Stimulated activated CD4-positive, alpha-beta T cell treated with anti-CD3 and anti-CD28 coated beads, Interleukin-2, amount 100 ng/mL, for 4 hours (primary cell): ENCODE measurements at places on chromosomes 12 and 14.
A peak's percentile ranks its signal among the peaks of the same experiment; 100 is the strongest.

- no peak for DNase-seq
These were observed 103.8 kb upstream of the ETV6 start for GRCh38 chr12:11545484-11546330.

DNA sequence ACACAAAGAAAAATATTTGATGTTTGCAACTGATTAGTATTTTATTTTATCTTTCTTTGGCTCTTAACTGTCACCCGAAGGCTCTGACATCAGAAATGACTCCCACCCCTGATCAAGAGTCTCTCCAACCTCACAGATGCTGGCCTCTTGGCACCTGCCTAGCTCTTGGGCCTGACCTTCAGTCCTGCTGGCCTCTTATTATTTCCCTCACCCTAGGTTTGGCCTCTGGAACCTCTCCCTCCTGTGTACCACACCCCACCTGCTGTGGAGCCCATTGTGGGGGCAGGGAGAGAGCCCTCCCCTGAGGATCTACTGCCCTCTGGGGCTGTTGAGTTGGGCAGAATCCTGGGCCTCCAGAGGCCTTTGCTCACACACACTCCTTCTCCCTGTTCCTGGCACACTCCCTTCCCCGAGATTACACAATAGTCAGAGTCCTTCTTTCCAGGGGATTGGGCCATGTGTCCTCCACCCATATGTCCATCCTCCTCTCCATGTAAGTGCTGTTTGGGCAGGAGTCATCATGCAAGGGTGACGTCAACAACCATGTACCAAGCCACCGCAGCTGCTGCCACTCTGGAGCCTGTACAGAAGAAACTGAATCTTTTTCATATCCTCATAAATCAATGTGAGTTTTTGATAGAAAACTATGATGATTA lies 124.3 kb downstream of the RASSF9 start:
- DNase-seq, result no peak

DNA sequence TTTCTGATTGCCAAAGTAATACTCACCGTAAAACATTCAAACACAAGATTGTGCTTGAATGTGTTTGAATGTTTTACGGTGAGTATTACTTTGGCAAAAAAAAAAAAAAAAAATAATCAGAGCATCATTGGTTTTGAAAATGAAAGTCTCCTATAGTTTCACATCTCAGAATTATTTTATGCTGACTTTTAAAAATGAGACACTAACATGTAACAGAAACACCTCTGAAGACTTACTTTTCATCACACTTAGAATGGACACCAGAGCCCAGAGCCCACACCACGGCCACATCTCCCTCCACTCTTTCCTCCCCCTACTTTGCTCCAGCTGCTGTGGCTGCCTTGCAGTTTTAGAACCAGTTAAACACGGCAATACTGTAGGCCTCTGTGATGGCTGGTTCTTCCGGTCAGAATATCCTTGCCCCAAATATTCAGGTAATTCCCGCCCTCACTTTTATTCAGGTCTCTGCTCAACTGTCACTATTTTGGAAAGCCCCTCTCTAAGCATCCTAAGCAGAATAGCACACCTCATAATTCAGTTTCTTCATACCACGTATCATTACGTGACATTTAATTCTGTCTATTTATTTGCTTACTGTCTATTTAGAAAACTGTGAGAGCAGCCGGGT lies 138.9 kb upstream of the MAX start:
- DNase-seq, result no peak

GRCh38 chr12:51028126-51028812 lies 2.1 kb upstream of the SLC11A2 start:
- DNase-seq, result no peak

DNA sequence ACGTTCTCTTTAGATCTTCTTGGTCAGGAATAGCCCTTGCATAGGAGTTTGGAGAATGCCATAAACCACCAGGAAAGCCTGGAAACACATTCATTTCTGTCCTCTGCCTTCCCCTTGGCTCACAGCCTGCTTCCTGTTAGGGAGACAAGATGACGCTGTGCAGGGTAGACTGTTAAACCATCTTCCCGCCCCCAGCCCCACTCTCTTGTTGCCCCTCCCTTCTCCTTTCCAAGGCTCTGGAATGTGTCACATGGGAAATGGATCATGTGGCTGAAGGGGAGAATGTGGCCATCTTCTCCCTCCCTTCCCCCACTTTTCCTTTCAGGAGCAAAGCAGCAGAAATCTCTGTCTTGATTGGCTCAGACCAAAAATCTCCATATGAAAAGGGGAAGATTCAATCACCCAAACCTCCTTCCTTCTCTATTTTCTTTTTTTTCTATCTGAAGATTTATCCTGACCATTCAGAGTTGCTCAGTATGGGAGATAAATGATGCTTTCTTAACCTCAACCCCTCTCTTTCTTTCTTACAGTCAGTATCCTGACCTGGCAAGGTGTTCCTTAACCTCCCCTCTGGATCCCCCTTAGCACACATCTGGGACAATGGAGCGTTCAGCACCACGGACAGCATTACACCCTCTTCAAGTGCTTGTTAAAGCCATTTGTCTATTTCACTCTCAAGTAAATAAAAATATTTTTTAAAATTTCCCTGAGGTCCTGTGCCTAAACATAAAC lies 11.4 kb downstream of the GPR19 start:
- no peak for DNase-seq

GRCh38 chr12:71725011-71725410 lies 29.7 kb upstream of the RAB21 start:
- DNase-seq, result no peak

DNA sequence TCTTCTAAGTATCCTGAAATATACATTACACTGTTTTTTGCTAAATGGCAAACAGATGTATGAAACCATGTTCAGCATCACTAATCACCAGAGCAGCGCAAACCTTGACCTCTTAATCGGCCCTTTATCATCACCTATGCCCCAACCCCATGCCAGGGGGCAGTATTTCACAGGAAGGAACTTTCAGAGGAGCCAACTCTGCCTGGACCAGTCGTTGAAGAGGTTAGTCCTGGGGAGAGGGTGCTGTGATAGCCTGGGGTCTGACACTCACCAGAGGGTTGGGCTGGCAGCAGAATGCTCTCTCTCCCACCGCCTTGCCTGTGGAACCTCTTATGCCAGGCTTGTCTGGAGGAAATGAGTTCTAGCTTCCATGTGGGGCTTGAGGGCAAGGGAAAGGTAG lies 411.7 kb downstream of the TMEM117 start:
- DNase-seq, result no peak

- DNase-seq, result peak; percentile 79
These were observed at the start of gene EMP1 for GRCh38 chr12:13196130-13196921. TSS of gene EMP1 (plus strand) at chr12:13196726. CDS start at chr12:13211511, 14,785 bp downstream.

DNA sequence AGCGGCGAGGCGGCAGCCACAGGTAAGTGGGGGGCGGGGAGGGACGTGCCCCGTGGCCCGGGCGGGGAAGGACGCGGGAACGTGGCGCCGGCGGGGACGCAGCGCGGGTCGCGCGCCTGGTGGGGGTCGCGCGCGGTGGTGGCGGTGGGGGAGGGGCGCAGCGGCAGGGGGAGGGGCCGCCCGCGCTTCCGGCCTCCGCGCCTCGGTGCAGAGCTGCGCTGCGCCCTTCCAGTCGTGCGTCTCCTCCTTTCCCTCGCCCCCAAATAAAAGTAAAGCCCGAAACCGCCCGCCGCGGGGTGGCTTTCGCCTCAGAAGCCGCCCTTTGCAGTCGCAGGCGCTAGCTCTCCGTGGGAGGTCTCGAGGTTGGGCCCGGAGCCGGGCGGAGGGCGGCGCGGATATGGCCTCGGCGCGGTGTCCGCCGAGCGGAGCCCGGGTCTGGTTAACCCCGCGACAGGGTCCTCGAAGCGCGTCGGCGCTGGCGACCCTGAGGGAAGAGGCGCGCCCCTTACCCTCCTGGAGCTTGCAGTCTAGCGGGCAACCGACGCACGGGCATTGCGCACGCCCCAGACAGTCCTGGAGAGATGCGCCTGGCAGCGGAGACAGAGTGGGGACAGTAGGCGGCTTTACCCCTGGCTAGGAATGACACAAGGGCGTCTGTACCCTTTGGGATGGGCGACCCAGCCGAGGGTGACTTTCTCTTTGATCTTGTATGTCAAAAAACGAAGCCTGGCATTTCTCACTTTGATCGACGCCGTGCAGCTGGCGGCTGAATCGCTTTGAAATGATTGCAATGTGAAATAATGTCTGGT lies 589 bp downstream of the ATF1 start:
- DNase-seq, result peak; percentile 1

DNA sequence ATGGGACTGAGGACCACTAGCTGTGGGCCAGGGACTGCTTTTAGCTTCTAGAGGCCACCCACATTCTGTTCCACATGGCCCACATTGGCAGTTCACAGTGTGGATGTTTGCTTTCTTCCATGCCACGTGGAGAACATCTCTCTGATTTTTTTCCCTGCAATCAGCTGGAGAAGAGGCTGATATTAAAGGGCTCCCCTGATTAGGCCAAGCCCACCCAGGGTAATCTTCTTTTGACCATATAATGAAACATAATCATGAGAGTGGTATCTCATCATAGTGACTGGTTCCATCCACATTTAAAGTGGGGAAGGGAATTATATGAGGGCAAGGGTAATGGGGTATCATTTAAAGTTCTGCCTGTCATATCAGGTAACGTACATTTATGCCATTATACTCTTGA lies 15.8 kb downstream of the DAAM1 start:
- DNase-seq, result no peak

GRCh38 chr12:46686267-46686942 lies 139.4 kb downstream of the SLC38A4 start:
- DNase-seq, result no peak

DNA sequence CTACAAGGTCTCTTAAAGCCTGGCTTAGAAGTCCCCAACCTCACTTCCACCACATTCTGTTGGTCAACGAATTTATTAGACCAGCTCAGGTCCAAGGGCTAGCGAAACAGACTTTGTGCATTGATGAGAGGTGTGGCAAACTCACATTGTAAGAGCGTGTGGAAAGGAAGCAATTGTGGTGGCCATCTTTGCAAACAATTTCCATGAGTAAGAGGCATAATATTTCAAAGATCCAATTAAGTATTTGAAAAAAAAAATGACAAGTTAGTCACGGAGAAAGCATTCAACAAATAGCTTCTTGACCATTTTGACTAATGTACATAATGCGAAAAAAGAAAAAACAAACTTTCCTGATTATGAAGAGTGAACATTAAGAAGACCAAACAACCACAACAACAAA lies 7.4 kb downstream of the NR1H4 start:
- DNase-seq, result no peak

DNA sequence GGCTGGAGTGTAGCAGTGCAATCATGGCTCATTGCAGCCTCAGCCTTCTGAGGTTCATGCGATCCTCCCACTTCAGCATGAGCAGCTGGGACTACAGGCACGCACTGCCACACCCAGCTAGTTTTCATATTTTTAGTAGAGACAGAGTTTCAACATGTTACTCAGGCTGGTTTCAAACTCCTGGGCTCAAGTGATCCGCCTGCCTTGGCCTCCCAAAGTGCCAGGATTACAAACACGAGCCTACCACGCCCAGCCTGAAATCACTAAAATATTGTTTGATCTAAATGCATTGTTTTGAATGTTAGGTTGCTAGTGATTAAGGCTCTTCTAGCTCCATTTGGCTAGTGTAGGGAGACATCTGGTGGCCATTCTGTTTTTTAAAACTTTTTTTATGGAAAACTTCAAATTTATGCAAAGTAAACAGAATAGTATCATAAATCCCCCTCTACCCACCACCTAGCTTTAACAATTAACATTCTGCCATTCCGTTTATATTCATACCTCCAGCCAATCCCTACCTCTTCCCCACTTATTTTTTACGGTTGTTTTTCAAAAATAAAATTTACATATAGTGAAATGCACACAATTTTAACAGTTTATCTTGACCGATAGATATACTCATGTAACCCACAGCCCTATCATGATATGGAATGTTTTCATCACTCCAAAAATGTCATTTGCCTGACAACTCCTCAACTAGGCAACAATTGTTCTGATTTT lies 37.8 kb downstream of the MYO1H start:
- no peak for DNase-seq

DNA sequence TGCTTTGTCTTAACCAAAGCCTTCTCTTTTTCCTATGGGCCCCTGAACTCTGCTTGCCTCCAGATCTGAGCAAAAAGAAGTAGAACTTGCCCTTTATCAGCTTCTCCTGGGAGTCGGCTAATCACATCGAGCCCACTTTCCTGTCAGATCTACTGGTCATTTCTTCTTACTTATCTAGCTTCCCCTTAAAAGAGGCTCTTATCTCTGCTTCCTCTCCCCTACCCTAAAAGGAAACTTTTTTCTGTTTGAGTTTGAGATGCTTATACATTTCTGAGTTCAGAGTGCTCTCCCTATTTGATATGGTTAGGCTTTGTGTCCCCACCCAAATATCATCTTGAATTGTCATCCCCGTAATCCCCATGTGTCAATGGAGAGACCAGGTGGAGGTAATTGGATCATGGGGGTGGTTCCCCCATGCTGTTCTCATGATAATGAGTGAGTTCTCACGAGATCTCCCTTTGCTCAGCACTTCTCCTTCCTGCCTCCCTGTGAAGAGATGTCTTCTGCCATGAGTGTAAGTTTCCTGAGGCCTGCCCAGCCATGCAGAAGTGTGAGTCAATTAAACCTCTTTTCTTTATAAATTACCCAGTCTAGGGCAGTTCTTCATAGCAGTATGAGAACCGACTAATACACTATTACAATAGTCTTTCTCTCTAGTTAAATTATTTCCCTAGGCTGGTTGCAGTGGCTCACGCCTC lies 114.7 kb upstream of the AMN1 start:
- DNase-seq, result no peak

DNA sequence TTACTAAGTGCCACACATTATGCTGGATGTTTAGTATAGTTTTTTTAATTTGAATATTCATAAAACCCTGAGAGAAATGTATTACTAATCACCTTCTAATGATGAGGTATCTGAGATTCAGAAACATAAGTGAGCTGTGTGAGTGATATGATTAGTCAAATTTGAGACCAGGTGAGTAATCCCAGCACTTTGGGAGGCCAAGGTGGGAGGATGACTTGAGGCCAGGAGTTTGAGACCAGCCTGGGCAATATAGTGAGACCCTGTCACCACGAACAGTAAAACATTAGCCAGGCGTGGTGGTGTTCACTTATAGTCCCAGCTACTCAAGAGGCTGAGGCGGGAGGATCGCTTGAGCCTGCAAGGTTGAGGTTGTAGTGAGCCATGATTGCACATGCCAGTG lies 438.4 kb downstream of the RAD51B start:
- DNase-seq, result no peak

DNA sequence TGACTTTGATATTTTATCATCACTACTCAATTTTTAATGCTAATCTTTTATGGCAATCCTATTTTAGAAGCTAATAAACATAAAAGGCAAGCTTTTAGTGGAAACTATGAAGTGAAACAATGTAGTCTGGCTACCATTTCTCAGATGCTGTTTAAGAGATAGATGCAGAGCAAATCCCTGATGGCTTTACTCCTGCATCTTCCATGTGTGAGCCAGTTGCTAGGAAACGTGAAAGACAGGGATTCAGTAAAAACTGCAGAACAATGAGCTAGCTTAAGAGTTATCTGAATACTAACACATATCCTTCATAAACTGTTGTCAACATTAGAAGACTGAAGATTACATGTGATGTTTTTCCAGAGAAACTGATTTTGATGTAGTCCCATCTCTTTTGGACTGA lies 112.6 kb downstream of the SLC2A13 start:
- no peak for DNase-seq

DNA sequence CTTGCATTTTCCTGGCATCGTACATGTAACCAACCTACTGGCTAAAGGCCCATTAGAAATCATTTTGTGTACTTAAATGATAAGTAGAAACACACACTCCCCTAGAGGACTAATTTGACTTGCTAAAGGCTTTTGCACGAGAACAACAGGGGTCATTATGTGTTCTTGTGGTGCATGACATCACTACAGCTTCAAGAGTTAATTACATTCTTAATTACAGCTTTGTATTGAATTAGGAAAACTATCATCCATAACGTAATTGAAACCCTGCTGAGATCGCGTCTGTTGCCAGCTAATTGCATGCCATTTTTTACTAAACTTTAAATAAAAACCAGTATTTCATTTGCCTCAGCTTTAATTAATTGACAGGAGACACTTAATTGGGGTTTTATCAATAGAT lies 51.4 kb downstream of the TMEM132C start:
- no peak for DNase-seq
